ENCODE measurements at places on chromosomes 4 and X.

DNA sequence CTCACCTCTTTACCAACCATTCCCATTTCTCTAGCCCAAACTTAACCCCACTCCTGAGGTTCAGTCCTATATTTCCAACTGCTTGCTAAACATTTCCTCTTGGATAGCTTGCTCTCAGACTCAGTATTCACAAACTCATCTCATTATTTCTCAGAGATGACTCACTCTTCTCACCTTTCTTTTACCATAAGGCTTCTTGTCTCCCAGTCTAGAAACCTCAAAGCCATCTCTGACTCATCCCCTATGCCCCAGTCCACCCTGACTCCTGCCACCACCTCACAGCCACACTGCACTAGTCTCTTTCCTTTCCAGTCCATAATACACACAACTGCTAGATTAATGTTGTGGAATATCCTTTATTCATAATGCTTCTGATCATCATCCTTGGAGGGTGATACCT lies 4.8 kb downstream of the FRMPD3 start:
- DNase-seq, result no peak

GRCh38 chrX:39356119-39356807 lies 555.0 kb downstream of the MID1IP1 start:
- no peak for DNase-seq

DNA sequence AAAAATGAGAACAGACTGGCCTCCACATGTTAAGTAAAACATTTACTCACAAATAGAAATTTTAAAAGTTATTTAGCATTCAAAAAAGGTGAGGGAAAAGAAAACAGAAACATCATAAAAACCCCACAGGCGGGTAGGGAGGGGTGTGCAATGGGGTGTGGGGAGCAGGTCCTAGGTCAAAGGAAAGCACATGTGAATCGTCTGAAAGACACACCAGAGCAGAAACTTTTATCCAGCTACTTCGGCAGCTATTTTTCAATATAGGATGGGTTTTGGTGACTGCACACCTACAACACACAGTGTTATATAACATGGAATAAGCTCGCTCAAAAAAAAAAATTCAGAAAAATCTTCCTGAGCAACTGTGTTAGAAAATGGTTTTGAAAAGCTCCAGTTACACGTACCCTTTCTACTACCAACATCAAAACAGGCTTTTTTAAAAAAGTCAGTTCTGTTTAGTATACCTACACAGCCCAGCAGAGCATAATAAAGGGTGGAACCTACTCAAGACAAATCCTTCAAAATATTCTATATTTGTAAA lies 1.6 kb downstream of the OTUD4 start:
- no peak for DNase-seq

- no peak for DNase-seq
These were observed 1.4 kb downstream of the RWDD4 start for GRCh38 chr4:183657564-183657963.

- no peak for DNase-seq
These were observed 637.4 kb downstream of the ZNF674 start for GRCh38 chrX:45907786-45908185.

DNA sequence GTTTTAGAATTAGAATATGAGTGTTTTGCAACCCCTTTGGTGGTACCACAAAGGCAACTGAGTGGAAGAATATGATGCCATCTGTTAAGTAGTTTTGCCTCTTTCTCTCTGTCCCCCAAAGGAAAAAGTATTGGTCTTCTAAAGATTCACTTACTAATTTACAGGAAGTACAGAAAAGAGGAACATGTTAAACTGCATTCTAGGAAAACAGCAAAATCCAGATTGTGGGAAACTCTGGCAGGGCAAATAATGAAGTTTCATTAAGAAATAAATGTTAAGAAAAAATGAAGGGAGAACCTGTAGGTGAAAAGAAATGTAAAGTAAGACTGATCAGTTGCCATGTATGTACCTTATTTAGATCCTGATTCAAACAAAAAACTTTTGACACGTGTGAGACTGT lies 39.3 kb downstream of the NSUN7 start:
- no peak for DNase-seq

GRCh38 chrX:136228839-136229207 lies 22.4 kb downstream of the MAP7D3 start:
- DNase-seq, result no peak
